ENCODE measurements at places on chromosomes 5 and 9. TPM values are rescaled to one million over a fixed set of nuclear protein-coding genes. Genes with fewer than 3 reads are reported as not detected.

The IFNA13 gene
- not detected for total RNA-seq

- H3K4me3 ChIP-seq: peak within 1 kb of the TSS; percentile 77
- H3K36me3 ChIP-seq: no peaks in the 10 kb centered on the region
- H3K4me1 ChIP-seq: peaks cover 9% of the 10 kb centered on the region
- H3K27me3 ChIP-seq: no peaks in the 10 kb centered on the region
- peak within 1 kb of the TSS; percentile 90 for H3K27ac ChIP-seq
Measured at GRCh38 chr9:21994556-21995005, at the start of gene CDKN2B-AS1. Gene CDKN2B-AS1 (plus strand): TSS chr9:21994791.

DNA sequence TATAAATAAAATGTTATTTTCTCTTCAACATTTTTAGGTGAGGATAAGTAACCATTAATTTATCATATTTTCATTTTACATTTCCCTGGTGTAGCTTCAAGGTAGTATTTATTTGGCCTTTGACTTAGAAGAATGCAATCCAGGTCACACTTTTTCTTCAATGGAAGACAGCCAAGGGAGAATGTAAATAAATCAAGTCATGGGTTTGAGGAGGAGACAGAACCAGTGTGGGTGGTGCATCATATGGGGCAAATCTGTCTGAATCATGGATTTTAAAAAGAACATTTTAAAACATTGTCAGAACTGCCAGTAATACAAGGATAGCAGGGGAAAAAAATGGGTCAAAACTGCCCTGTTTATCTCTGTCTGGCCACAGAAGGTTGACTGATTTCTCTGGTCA lies 229.5 kb downstream of the FAM114A2 start:
- H3K36me3 ChIP-seq: no peaks in the 10 kb centered on the region
- no peaks in the 10 kb centered on the region for H3K4me1 ChIP-seq
- no peaks in the 10 kb centered on the region for H3K27me3 ChIP-seq
- H3K27ac ChIP-seq: no peak overlapping the region

The ENTREP1 gene
- not detected for total RNA-seq

- no peaks in the 10 kb centered on the region for H3K27me3 ChIP-seq
- peak overlapping the region; percentile 55 for H3K4me3 ChIP-seq
- H3K27ac ChIP-seq: peak overlapping the region; percentile 67
- H3K4me1 ChIP-seq: peaks cover 16% of the 10 kb centered on the region
- DNase-seq: no peak
Measured at GRCh38 chr9:95049761-95050160, 267.7 kb downstream of the FANCC start.

GRCh38 chr5:91383956-91384300 lies 811 bp upstream of the ARRDC3 start:
- H3K4me3 ChIP-seq: peak overlapping the region; percentile 71
- H3K27me3 ChIP-seq: no peaks in the 10 kb centered on the region
- no peak for DNase-seq
- no peaks in the 10 kb centered on the region for H3K36me3 ChIP-seq
- peak overlapping the region; percentile 84 for H3K27ac ChIP-seq

DNA sequence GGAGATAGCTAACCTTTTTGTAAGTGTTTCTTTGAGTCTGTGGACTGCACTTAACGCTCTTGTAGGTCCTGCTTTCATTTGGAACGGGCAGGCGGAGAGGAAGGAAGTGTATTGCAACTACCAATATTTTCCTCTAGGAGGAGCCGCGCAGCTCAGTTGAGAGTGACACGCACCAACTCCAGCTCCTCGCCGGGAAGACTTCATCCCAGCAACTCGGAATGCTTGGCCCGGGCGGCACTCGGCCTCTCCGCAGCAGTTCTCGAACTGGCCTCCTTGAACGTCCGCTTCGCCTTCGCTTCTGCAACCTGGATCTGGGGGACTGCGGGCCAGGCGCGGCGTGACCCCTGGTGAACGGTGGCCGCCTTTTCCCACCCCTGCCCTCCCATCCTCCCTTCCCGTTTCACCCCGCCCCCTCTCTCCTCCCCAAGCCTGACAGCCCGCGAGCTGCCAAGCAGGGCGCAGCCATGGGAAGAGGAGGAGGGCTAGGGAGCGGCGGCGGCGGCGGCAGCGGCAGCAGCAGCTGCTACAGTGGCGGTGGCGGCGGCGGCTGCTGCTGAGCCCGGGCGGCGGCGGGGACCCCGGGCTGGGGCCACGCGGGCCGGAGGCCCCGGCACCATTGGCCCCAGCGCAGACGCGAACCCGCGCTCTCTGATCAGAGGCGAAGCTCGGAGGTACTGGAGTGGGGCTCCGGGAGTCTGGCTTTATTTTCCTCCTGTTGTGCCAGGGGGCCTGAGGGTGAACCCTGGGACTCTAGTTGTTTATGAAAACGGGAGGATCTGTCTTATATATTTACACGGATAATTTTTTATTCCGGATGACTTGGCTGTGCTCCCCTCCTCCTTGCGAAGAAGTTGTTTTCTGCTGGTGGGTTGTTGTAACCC lies at the start of gene GHR:
Gene GHR, plus strand, starts transcription at position 155 of the 881 bp plus-strand sequence. CDS start 142,436 bp downstream, outside the sequence.
- H3K4me3 ChIP-seq: peak within 1 kb of the TSS; percentile 63
- H3K27ac ChIP-seq: peak within 1 kb of the TSS; percentile 47
- no peaks in the 10 kb centered on the region for H3K27me3 ChIP-seq
- DNase-seq: peak; percentile 88
- H3K4me1 ChIP-seq: no peaks in the 10 kb centered on the region

The CER1 gene
- not detected for total RNA-seq

- H3K27me3 ChIP-seq: no peaks in the 10 kb centered on the region
- H3K36me3 ChIP-seq: no peaks in the 10 kb centered on the region
- no peak for DNase-seq
- H3K4me3 ChIP-seq: no peak overlapping the region
- H3K27ac ChIP-seq: no peak overlapping the region
- peaks cover 7% of the 10 kb centered on the region for H3K4me1 ChIP-seq
Measured at GRCh38 chr5:53996008-53996407, 314.4 kb downstream of the ARL15 start.

DNA sequence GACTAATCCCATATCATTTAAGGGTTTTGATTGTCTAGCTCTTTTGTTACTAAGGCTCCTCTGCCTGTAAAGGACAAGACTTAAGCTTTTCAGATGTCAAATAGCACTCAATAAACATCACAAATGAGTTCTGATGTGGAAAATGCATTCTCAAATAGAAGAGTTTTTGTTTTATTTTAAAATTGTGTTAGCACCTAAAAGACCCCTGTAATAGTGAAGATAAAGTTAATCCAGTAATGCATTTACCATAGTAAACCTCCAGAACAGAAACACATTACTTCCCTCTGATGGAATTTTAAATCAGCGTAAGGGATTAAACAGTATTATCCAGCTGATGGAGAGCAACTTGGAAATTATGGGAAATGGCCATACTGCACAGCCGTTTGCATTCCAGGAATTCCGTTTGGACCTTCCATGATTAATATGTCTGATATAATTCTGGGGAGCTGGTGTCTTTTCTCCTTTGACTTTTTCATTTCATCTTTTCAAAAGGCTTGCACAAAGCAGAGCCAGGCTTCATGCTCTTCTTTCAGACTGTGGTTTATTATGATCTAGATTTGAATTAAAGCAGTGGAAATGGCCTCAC lies 105.6 kb downstream of the PPP2R2B start:
- H3K27me3 ChIP-seq: no peaks in the 10 kb centered on the region
- no peak for DNase-seq
- H3K4me1 ChIP-seq: no peaks in the 10 kb centered on the region

The NPR3 gene
- total RNA-seq: 88.2 TPM

The ADAMTS19 gene
- total RNA-seq: 0.28 TPM

- H3K4me1 ChIP-seq: no peaks in the 10 kb centered on the region
- H3K4me3 ChIP-seq: no peak overlapping the region
- no peaks in the 10 kb centered on the region for H3K27me3 ChIP-seq
- H3K27ac ChIP-seq: no peak overlapping the region
- peaks cover 26% of the 10 kb centered on the region for H3K36me3 ChIP-seq
- peak; percentile 70 for DNase-seq
Measured at GRCh38 chr5:55344392-55344992, 36.7 kb downstream of the MTREX start.

DNA sequence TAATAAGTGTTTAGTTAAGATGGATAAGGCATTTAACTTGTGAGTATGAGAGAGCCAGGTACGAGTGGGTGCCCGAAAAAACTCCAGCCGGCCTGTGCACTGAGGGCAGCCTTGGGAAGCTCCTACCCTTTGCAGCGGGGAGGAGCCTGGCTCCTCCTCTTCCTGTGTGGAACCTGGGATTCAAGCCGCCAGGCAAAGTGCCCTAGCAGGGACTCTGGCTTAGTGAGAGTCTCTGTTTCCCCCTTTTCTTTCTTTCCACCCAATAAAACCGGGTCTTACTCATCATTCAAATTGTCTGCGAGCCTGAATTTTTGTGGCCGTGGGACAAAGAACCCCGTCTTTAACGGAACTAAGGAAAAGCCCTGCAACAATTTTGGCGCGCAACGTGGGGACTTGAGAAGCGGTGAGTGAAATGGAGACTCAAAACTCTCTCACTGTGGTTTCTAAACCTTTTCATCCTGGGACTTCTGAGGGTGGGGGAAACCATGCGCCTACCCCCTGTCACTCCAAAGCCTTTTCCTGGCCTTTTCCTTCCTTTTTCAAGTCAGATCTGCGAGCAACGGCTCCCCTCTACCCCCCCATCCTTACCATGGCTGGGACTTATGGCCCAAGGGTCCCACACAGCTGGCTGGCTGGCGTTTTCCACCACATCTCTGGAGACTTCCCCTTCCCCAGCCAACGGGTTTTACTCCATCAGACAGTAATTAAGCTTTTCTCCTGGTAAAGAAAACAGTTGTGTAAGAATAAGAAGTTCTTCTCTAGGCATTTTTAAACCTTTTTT lies 535.7 kb upstream of the ACO1 start:
- no peak overlapping the region for H3K4me3 ChIP-seq
- no peaks in the 10 kb centered on the region for H3K27me3 ChIP-seq
- H3K36me3 ChIP-seq: no peaks in the 10 kb centered on the region
- H3K4me1 ChIP-seq: no peaks in the 10 kb centered on the region
- H3K27ac ChIP-seq: no peak overlapping the region

The SPTAN1 gene
- 327 TPM for total RNA-seq
